Epithelial cell of esophagus (primary cell): ENCODE measurements at places on chromosomes 7 and 10.

DNA sequence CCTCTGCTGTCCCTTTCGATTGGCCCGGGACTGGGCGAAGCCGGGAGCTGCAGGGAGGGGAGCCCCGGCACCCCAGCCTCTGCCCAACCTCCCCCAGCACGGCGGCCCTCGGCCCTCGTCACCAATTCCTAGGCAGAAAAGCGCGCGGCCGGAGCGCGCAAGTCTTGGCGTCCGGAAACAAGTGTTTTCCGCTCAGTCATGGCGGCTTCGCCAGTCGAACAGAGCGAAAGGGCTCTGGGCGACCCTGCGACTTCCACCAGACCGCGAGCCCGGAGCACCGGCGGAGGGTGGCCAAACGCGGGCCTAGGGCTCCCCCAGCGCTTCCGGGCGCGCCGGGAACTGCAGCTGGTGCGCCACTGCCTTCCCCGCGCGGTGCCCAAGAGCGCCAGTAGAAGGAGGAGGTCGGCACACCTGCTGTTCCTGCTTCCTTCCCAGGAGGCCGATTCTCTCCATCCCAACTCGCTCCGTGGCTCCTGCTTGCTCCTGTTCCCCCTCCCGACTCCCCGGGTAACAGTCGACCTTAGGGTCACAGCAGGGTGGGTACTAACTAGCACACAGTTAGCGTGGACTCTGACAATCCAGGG lies 729.9 kb downstream of the ZWINT start:
- DNase-seq = peak; percentile 62

DNA sequence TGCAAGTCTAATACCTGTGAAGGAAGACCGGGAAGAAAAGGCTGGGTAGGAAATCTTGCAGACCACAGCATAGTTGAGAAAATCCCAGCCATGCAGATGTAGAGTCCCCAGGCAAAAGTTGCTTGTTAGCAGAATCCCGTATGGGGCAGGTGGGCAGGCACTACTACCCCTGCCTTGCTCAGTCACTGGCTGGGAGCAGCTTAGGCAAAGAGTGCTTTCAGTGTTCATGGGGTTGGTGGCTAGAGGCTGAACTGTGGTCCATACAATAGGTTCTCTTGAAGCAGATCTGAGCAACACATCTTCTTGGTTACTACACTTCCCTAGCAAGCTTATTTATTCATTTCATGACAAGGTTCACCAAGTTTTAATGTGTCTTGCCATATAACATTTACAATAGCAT lies 92.6 kb downstream of the AHCYL2 start:
- DNase-seq = no peak

- no peak for DNase-seq
These were observed 141.8 kb downstream of the DIP2C start for GRCh38 chr10:547591-548081.

DNA sequence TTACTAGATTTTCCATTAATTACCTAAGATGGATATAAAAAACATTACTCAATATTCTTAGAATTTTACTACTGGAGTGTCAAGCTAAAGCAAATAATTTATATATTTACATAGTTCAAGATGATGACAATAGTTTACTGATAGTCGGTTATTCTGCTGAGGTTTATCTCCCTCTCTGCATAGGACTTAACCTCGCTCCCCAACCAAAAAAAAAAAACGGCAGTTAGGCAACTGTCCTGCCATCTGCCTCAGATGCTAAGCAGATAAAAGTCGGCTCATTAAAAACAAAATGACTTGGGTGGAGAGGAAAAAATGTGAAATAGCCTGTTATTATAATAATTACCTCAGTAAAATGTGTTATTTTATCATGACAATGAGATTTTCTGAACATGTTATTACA lies 14.0 kb upstream of the ITGB8 start:
- no peak for DNase-seq

DNA sequence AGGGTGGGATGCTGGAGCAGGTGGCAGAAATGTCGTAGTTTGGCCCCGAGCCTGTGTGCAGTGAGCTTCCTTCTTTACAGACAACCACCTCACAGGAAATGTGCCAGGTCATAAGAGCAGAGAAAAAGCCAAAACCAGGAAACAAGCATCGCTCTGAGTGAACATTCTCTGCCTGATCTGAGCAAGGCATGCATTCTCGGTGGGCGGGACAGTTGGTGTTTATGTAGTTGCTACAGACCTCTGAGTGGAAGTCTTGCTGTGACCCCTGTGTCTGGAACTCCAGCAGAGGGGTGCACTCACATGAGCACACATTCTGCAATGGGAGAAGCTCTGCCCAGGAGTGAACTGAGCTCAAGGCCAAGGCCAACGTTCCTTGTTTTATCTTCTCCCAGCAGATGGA lies 230.1 kb downstream of the TCERG1L start:
- DNase-seq = no peak
